Activated CD4-positive, alpha-beta T cell treated with anti-CD3 and anti-CD28 coated beads, Interleukin-10, Interleukin-2, amounts not matched to agents 100 ng/mL and 50 ng/mL, durations not matched to agents 16 hours and 8 hours (primary cell): ENCODE measurements at places on chromosomes 2 and 18.

GRCh38 chr2:221779614-221780067 lies 207.5 kb upstream of the EPHA4 start:
- no peak for DNase-seq

- no peak for DNase-seq
Measured at GRCh38 chr2:18301421-18302139, 258.9 kb downstream of the RDH14 start.

- peak; percentile 87 for DNase-seq
Measured at GRCh38 chr2:62195421-62196277, at the start of gene B3GNT2. Gene B3GNT2 (plus strand): TSS chr2:62196115. CDS start chr2:62222221, 26,106 bp downstream.

GRCh38 chr2:19041434-19042041 lies 316.9 kb downstream of the OSR1 start:
- no peak for DNase-seq

DNA sequence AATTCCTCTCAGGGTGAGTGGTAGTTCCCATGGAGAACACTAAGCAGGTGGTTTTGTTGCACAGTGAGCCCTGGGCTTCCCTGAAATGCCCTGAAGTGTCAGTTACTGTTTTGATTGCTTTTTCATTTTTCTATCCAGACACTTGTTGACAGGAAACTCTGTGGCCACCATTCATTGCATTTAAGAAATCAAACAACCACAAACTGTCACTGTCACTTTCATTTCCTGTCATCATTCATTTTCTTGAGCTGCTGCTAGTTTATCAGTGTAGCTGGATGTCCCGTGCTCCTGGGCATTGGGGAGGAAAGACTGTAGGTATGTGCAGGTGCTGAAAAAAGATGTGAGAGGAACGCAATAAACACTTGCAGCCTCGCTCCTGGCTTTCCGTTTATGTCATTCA lies 891.6 kb upstream of the ZEB2 start:
- peak; percentile 87 for DNase-seq

DNA sequence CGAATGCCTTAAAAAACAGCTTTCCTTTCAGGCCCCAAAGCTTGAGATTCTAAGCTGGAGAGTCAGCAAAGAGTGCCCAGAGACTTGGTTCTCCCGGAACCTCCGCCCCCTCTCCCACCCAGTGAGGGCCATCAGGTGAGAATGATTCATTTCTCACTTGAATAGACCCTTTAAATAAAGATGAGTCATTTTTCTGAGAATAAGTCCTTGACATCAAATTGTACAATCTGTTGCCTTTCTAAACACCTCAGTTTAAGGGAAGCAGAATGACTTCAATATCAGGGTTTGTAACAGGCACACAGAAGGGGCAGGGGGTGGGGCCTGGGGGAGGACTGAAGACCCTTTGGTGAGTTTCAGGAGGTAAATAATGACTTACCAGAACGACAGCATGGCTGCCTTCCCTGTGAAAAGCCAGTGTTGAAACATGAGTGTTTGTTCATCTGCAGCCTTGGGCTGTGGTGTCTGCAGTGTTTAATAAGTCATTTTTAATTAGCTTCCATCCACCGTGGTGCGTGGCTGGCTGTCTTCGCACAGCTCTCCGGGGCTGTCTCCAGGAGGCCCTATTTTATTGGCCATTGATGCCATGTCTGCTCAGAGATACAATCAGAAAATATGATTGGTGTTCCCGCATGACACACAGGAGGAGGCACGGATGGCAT lies 134.9 kb upstream of the ZNF236 start:
- DNase-seq: peak; percentile 44

- DNase-seq: no peak
Measured at GRCh38 chr2:54455563-54456361, at the start of gene SPTBN1. Gene SPTBN1 (plus strand): TSS chr2:54456327. CDS start chr2:54526419, 70,092 bp downstream.

- DNase-seq: no peak
Measured at GRCh38 chr2:57432528-57432927, 614.1 kb upstream of the VRK2 start.

DNA sequence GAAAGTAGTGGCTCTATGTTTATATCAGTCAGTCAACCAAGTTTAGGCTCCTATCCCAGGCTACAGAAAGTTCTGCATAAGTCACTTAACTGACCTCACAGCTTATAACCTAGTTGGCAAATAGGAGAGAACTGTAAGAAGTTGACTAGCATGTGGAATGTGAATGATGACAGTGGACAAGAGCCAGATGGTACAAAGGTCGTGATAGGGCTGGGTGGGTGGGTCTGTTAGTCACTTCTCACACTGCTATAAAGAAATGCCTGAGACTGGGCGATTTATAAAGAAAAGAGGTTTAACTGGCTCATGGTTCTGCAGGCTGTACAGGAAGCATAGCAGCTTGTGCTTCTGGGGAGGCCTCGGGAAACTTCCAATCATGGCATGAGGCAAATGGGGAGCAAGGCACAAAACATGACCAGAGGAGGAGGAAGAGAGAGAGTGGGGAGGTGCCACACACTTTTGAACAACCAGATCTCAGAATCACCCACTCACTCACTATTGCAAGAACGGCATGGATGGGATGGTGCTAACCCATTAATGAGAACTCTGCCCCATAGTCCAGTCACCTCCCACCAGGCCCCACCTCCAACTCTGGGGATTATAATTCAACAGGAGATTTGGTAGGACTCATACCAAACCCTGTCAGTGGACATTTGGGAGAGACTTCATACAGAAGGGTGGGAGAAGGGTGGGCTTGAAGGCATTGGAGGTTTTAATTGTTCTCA lies 68.8 kb downstream of the LTBP1 start:
- DNase-seq: no peak

- DNase-seq: no peak
Measured at GRCh38 chr18:57231864-57232263, 85.0 kb downstream of the BOD1L2 start.

DNA sequence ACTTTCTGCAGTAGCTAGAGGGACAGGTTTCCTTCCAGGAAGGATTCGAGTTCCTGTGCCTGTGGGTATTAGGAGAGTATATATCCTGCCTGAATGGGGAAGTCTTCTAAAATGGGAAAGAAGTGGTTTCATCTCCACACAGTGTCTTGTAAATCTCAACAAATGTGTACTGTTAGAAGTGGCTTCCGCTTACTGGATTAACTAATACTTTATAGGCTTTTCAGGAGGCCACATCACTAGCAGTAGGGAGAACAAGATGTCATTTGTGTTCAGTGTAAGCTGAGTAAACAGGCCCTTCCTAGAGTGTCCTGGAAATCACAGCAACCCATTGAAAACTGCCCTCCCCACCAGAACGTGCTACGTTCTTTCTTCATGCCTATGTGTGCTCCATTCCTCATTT lies 12.5 kb upstream of the POLR1B start:
- no peak for DNase-seq

DNA sequence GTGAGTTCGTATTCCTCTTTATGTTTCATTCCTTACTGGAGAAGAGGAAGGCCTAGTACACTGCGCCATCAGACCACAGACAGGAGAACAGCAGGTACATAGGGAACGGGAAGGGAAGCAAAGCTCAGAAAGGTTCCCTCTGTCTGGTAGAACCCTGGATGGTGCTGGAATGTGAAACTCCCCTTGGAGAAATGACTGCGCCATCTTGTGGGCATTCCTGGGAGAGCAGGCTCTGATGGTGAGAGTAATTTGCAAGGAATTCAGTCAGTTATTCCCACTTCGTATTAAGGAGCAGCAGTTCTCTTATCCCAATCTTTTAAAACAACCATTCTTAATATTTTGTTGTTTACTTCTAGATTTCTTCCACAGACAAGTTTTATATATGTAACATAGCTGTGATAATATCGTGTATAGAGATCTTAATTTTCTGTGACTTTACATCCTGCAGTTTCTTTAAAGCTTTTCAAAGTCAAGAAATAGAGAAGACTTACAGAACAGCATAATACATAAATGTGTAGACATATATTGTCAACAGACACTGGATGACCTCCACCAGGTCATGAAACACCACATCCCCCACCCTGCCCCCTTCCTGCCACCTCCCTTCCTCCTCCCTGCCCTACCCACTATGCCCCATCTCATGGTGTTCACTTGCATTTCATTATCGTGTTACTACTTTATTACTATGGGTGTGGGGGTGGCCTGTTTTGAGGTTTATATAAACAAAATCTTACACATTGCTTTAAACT lies 83.9 kb downstream of the ARHGEF4 start:
- peak; percentile 48 for DNase-seq

DNA sequence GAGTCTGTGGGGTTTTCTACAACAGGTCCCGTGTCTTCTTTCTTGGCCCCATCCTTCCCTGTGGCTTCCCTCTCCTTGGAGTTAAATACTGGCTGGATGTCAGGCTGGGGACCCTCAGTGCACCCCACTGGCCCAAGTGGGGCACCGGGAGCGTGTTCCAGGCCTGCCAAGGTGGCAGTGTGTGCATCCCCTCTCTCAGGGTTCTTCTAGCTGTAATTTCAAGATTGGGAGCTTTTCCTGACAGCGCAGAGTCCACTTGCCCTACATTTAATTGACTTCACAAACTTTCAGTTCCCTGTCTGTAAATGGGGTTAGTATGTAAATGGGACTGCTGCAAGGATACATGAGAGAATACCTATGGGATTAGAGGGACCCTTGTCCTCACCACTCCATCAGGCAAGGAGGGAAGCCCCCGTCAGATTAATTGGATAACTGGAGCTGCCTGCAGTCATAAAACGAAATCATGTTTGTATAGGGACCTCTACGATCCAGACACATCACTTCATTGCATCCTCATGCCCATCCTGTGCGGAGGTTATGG lies 66.6 kb downstream of the IL1R2 start:
- no peak for DNase-seq

DNA sequence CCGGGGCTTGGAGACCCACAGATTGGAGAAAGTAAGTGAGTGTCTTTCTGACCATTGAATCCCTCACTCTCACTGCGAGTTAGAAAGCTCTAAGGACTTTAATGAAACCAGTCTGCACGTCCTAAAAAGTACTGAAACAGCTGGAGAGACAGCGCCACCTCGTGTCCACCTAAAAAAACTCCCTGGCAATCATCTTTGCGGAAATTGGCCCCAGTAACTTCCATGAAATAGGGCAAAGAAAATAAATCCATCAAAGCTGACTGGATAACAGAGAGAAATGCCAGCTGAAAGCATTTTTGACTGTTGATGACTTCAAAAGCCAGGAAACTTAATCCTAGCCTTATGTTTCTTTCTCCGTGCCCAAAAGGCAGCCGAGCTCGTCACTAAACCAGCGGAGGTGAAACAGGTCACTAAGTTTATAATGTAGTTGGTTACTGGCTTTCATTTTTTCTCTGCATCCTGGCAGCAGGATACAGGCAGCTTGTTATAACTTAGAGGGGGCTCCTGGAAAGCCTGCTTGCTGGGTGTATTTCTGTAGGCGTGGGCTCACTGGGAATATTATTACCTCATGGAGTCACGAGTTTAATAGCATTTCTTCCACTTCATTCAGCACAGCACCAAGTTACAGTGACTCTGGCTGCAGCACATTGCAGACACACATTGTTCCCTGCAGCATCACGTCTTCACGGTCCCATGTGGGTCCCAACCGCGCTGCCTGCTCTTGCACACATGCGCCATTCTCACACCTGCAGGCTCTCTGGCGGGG lies 266.5 kb downstream of the HRH4 start:
- peak; percentile 54 for DNase-seq

GRCh38 chr2:219368690-219369191 lies 19.0 kb downstream of the DNPEP start:
- no peak for DNase-seq
